Stimulated activated naive CD4-positive, alpha-beta T cell (primary cell): ENCODE measurements at places on chromosomes 2 and 18.

- DNase-seq, result no peak
Observed at GRCh38 chr2:235382601-235383000, 111.2 kb upstream of the AGAP1 start.

DNA sequence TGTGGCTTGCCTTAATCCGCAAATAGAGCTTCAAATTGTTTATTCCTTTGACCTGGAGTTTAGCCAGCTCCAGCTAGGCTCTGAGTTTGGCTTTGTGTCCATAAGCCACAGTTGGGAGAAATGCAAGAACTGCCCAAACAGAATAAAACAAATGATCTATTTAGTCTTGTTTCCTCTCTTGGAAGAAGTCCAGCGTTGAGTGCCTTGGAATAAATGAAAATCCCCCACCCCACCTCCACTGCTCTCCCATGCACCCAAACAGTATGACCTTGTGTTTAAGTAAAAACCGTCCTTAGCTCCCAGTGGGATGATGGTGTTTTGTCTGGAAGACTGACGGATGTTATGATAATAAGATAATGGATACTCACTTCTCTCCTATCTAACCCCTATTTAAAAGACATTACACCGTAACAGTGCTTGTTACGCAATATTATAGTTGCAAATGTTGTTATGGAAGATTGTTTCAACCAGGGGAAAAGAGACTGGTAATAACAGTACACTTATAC lies 3.2 kb upstream of the SERPINE2 start:
- no peak for DNase-seq

- DNase-seq, result no peak
Observed at GRCh38 chr2:188957646-188958045, 16.5 kb upstream of the COL3A1 start.

GRCh38 chr18:41311571-41312547 lies 643.2 kb upstream of the PIK3C3 start:
- DNase-seq, result no peak
